ENCODE measurements at places on chromosomes 2 and 18.

- no peak for DNase-seq
Measured at GRCh38 chr2:172179045-172179701, 76.5 kb upstream of the DLX2 start.

DNA sequence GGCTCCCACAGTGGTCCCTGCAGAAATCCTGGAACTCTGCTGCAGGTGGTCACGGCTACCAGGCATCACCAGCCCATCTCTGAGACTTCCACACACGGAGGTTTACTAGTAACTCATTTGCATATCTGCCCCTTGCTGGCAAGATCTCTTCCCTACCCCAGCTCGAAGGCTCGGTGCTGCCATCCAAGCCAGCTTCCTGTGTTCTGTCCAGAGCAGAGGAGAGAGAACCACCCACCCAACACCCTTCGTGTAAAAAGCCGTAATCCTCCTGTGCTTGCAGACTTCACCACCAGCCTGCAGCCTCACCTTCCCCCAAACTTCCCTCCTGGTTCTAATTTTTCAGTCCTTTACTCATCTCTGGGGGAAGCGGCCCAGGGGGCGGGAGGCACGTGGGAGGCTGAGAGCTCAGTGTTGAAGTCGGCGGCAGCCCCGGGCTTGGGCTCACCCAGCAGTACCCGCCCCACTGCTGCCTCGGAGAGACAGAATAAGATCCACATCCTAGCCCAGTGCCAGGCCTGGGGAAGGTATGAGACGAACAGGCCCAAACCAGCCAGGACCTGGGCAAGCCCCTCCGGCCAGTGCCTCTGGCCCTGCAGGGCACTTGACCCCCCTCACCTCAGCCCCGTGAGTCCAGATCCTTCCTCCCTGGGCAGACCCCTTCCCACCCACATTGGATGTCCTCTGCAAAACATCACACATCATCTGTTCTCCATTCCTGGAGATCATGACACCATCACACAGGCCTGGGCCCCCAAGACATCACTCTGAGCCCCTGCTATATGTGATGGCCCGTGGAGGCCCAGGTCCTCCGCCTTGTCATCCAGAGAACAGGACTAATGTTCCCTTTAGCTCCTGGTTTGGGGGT lies 145.8 kb upstream of the ID2 start:
- no peak for DNase-seq

- DNase-seq, result no peak
Measured at GRCh38 chr2:177217247-177217843, 4.8 kb downstream of the HNRNPA3 start.

DNA sequence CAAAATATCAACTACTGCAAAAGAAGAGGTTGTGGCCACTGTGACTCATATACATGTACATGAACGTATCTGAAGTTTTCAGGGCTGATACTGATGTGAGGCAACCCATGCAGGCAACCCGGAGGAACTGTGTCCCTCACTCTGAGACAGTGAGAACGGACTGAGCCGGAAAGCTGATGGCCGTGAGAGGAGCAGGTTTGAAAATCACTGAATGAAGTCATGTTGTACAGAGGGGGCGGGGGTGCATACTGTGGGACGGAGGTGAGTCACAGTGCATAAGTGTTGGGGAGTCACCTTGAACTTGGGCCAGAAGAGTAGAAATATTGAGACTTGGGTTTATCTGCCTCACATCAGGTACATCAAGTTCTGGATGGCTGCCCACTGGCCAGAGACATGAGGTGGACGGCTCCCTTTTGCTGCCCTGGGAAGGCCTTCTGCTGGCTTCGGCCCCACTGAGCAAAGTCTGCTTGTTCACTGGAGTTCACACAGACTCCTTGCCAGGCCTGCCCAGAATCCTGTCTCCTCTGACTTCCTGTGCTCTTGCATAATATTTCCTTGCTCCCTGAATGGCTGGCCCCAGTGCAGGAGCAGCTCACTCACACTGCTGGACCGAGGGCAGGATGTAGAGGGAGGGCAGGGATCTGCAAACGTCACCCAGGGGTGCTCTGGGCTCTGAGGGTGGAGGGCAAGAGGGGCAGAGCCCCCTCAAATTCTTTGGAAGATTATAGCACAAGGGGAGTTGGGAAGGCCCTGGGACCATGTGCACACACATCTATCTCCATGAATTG lies 18.1 kb downstream of the EPAS1 start:
- DNase-seq, result peak; percentile 98

GRCh38 chr2:105643405-105644173 lies 101.1 kb upstream of the NCK2 start:
- DNase-seq, result no peak

DNA sequence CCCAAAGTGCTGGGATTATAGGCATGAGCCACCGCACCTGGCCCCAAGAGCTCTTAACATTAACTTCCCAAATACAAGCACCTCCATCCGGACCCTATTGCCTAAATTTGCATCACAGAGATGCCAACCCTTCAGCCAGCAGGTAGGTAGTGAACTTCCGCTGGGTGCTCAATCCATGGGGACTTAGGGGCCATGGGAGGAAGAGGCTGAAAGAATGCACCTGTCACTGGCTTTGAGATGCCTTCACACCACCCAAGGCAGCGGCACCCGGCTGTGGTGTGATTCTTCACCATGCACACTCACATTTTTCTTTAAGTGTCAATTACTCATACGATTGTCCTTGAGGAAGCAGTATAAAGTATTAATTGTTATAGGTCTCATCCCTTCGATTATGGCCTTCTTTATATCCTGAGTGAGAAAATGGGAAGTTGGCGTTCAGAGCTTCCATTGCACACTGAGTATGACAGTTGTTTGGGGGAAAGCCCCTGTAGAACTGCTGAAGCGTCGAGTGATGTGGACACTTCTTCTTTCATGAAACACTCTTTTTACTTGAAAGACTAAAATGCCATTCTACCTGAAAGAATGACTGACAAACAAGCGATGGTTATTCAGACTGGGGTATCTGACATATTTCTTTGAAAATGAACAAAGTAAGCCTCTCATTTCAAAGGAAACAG lies 51.8 kb upstream of the BIN1 start:
- no peak for DNase-seq

GRCh38 chr2:8595428-8595805 lies 86.4 kb upstream of the ID2 start:
- DNase-seq, result no peak

DNA sequence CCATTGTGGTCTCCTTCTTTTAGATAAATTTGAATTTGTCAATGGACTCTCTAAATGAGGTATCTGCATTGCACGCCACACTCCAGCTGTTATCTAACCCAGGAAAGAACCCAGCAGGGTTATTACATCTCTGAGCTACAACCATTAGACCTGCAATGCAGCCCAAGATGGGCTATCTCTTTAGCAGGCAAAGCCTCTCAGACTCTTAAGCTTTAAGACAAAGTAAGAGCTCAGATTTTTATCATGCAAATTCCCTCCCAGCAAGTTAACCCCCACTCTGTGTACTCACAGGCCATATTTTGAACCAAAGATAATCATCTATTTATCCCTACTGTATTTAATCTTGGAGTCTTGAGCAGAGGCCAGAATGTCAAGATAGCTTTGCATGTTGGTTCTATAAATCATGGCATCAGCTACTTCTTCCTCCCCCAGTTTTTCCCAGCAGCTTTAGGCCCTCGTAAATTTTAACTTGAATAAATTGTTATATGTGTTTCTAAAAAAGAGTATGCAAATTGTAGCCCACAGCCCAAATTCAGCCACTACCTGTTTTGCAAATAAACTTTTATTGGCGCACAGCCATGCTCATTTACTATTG lies 273.7 kb upstream of the PKDCC start:
- DNase-seq, result no peak

GRCh38 chr2:58019229-58019628 lies 27.4 kb upstream of the VRK2 start:
- no peak for DNase-seq

DNA sequence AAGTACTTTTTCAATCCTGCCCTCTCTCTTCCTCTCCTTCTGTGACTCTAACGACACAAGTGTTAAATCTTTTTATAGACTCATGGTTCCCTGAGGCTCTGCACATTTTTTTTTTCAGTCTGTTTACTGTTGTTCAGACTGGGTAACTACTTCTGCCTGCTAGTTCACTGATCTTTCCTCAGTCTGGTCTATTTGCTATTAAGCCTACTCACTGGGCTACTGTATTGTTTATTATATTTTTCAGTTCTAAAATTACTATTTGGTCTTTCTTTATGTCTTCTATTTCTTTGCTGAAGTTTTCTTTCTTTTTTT lies 21.3 kb downstream of the PPP3R1 start:
- DNase-seq, result no peak

DNA sequence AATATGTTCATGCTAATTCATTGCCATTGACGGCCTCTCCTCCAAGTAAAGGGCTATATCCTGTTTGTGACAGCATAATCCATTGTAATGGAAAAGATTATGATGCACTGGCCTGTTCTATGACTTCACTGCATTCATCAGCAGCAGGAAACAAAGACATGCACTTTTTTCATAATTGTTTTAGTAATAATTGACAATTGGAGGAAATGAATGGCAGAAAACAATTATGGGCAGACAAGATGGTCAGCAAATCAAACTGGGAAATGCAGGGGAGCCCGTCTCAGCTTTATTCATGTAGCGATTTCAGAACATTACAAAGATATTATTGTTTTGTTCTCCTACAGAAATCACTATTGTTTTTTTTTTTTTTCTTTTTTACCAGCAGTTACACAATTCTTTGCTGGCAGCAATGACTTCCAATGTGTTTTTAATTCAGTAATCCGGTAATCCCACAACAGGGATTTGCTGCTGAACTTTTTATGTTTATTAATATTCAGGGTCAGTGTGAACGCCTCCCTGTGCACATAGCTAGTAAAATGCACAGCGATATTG lies 33.8 kb upstream of the RASGRP3 start:
- peak; percentile 94 for DNase-seq

- no peak for DNase-seq
Measured at GRCh38 chr2:230614913-230615332, 97.7 kb upstream of the CAB39 start.

GRCh38 chr2:21423854-21424253 lies 300.1 kb downstream of the TDRD15 start:
- no peak for DNase-seq

- no peak for DNase-seq
Measured at GRCh38 chr18:25282896-25283703, 68.9 kb downstream of the ZNF521 start.

- peak; percentile 27 for DNase-seq
Measured at GRCh38 chr2:102473020-102473419, at the start of gene SLC9A4. TSS of gene SLC9A4 (plus strand) at chr2:102473226. CDS start at chr2:102473760, 534 bp downstream.

- no peak for DNase-seq
Measured at GRCh38 chr2:106919012-106919411, 33.0 kb upstream of the ST6GAL2 start.

DNA sequence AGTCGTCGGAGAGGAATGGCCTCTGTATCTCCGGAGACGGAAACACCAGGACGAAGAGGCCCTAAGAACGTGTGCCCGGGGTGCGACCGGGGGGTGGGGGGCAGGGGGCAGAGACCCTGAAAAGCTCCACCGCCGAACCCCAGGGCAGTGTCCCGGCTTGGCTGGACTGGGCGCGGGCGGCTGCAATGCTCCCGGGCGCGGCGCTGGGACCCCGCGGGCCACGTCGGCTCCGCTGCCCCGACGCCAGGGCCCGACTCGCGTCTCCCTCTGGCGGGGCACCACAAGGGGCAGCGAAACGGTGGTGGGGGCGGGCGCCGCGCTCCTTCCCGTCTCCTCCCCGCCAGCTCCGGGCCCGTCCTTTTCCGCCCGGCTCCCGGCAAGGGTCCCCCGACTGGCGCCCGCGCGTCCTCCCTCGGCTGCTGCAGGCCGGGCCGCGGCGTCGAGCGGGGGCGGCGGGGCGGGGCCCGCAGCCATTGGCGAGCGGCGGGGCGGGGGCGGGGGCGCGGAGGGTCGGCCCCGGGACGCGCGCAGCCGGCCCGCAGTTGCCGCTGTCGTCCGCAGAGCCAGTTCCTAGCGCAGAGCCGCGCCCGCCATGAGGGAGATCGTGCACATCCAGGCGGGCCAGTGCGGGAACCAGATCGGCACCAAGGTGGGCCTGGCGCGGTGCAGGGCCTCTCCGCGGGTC lies at the start of gene TUBB6:
Gene TUBB6 (plus strand): TSS at position 541 of the 685 bp plus-strand sequence. CDS start 52 bp downstream, at position 593.
- peak; percentile 84 for DNase-seq

GRCh38 chr2:100731535-100731981 lies 88.4 kb upstream of the NPAS2 start:
- DNase-seq, result peak; percentile 47

DNA sequence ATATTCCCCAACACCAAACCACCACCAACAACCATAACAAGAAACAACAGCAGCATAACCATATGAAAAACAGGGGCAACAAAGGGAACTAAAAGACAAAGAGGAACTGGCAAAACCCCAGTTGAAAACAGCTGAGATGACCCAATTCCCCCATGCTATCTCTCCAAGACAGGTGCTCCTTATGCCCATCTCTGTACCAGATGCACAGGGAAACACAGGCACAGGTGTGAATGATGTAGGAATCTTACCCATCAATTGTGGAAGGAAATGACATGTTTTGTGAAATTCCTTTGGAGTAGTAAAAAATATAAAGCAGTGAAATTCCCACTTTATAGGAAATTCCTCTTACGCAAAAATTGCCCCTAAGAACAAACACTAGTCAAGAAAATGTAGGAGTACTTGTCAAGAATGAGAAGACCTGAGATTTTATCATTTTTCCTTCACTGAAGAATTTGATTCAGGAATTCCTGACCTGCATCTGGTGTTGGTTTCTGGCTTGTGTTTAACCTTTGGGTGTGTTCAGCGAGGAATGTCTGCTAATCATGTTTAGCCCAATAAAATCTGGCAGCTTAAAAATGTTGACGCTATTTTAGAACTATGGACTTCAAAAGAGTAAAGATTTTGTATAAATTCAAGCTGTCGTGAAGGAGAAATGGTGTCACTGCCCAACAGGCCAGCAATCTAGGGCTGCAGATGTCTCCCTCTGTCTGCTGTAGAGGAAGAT lies 67.7 kb upstream of the ARHGAP28 start:
- no peak for DNase-seq

DNA sequence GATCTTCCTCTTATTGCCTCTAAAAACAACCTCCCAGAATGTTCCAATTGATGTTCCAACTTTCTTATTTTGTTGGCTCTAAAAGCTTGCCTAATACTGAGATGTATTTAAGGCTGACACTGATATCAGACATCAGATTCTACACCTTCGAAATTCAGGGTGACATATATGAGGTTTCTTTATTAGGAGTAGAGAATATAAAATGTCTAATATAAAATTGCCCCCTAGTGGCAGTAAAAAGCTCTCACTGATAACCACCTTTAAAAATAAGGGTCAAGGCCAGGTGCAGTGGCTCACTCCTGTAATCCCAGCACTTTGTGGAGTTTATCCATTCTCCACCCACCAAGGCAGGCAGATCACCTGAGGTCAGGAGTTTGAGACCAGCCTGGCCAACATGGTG lies 789.7 kb upstream of the SLC39A10 start:
- peak; percentile 33 for DNase-seq

GRCh38 chr2:105309147-105309545 lies 20.4 kb downstream of the TGFBRAP1 start:
- no peak for DNase-seq

GRCh38 chr2:232113821-232114220 lies 152.3 kb downstream of the DIS3L2 start:
- DNase-seq, result peak; percentile 5

- DNase-seq, result no peak
Measured at GRCh38 chr2:238578256-238578655, 151.5 kb downstream of the ASB1 start.

DNA sequence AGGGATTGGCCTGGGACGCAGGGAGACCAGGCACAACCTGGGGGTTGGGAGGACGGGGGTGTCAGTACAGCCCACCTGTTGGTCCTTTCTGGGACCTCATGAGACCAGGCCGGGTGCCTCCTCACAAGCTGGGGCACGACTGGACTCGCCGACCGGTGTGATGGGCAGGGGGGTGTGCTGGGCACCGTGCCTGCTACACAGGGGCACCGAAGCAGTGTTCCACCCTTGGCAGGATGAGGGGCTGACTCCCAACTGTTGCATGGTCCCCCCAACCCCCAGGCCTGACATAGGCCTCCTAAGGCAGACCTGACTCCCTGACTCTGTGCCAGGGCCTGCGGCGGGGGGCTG lies 256.7 kb downstream of the ATAD2B start:
- DNase-seq, result no peak

Data from kidney capillary endothelial cell (primary cell).